ENCODE measurements at places on chromosomes 12 and 14. TPM values are rescaled to one million over a fixed set of nuclear protein-coding genes. Genes with fewer than 3 reads are reported as not detected.

Gene OTX2
- not detected for total RNA-seq

Gene HHIPL1
- total RNA-seq: 2.9 TPM

Gene VTI1B
- total RNA-seq: 123 TPM

Gene ENDOU
- total RNA-seq: not detected

Gene DPY19L2
- 1.4 TPM for total RNA-seq

Gene SYT1
- total RNA-seq: 1.5 TPM

Gene MYL2
- total RNA-seq: 3.0 TPM

Gene SLC15A4
- total RNA-seq: 38.2 TPM

Gene EPYC
- not detected for total RNA-seq

Gene MGP
- 789 TPM for total RNA-seq

Gene PTPN6
- 74.6 TPM for total RNA-seq

Gene DBX2
- not detected for total RNA-seq

Gene KRT74
- not detected for total RNA-seq

Gene CMKLR1
- total RNA-seq: 31.2 TPM

Gene PYGL
- 48.8 TPM for total RNA-seq

Gene LRRK2
- 515 TPM for total RNA-seq

Gene PLEKHH1
- 1.2 TPM for total RNA-seq

Gene MIP
- total RNA-seq: not detected

Gene KCNJ8
- 20.8 TPM for total RNA-seq

Gene CCDC85C
- 16.4 TPM for total RNA-seq

Gene KRT3
- not detected for total RNA-seq

Gene PROX2
- total RNA-seq: 0.08 TPM

Gene RPS26
- 37.9 TPM for total RNA-seq

Gene SYNE3
- 11.1 TPM for total RNA-seq

Gene FOXG1
- not detected for total RNA-seq

Gene ADSS1
- 5.3 TPM for total RNA-seq

Gene ANKRD33
- total RNA-seq: not detected

Gene TESPA1
- 3.2 TPM for total RNA-seq

Gene BBOF1
- 2.2 TPM for total RNA-seq

Gene SERPINA4
- total RNA-seq: not detected

Gene SMCO2
- 0.52 TPM for total RNA-seq

Gene CPNE8
- 18.0 TPM for total RNA-seq

Gene PTPRR
- 0.68 TPM for total RNA-seq

Gene NELL2
- total RNA-seq: 0.41 TPM

Gene B3GNT4
- 0.23 TPM for total RNA-seq

Gene EGLN3
- 4.5 TPM for total RNA-seq

Gene DLK1
- not detected for total RNA-seq

Gene STAC3
- total RNA-seq: 5.0 TPM

Gene DIO3
- total RNA-seq: 0.38 TPM

Gene BHLHE41
- 17.0 TPM for total RNA-seq

Gene CMA1
- total RNA-seq: not detected

Gene HELB
- 6.4 TPM for total RNA-seq

Gene KCNK10
- not detected for total RNA-seq

Gene CARMIL3
- 2.3 TPM for total RNA-seq
